Fibroblast of pulmonary artery (primary cell): ENCODE measurements at places on chromosomes 5 and 9.

GRCh38 chr5:766666-767431 lies 17.7 kb downstream of the ZDHHC11B start:
- no peak for DNase-seq

- peak; percentile 91 for DNase-seq
Measured at GRCh38 chr5:175729829-175730277, 72.0 kb downstream of the HRH2 start.

- DNase-seq: no peak
Measured at GRCh38 chr9:17436854-17437253, 142.0 kb upstream of the SH3GL2 start.

DNA sequence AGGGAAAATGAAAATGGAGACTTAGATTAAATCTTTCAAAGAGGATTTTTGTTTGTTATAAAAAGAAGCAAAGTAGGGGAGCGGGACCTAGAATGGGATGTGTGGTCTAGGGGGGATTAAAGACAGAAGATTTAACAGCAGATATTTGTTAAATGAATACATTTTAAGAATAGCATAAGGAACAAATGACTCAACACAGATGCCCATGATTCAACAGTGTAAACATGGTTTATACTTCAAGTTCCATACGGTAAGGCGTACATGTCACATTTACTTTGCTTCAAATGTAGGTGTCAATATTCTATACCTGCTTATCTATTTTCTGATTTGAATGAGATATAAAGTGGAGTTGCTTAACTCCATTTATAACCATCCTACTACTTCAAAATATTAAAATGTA lies 1.5 kb downstream of the TICAM2 start:
- DNase-seq: no peak

- no peak for DNase-seq
Measured at GRCh38 chr9:94926431-94926800, 199.9 kb downstream of the AOPEP start.

GRCh38 chr5:79617539-79617938 lies 5.3 kb downstream of the TENT2 start:
- DNase-seq: no peak

DNA sequence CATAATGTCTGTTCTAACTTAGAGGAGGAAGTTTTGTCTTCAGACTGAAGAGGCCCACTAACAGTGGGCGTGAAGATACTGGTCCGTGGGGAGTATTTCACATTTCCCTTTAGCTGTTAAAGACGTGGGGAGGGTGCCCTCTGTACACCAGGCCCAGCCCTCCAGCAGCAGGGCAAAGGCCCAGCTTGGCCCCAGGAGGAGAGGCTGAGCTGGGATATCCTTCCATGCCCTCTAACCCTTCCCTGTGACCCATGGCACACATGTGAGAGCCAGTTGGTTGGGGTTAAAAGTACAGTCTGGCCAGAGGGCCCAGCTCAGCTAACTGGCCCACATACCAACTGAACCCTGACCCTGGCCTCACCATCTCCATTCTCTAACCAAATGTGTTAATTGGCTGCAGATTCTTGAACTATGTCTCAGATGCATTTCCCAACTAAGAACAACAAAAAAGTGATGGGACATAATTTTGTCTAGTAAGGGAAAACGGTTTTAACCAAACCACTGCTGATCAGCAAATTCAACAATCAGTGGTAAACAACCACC lies 74.4 kb downstream of the LHFPL2 start:
- DNase-seq: no peak

GRCh38 chr5:77028631-77029375 lies 1.4 kb upstream of the AGGF1 start:
- DNase-seq: no peak

GRCh38 chr9:21836437-21837161 lies 34.2 kb downstream of the MTAP start:
- DNase-seq: peak; percentile 97

DNA sequence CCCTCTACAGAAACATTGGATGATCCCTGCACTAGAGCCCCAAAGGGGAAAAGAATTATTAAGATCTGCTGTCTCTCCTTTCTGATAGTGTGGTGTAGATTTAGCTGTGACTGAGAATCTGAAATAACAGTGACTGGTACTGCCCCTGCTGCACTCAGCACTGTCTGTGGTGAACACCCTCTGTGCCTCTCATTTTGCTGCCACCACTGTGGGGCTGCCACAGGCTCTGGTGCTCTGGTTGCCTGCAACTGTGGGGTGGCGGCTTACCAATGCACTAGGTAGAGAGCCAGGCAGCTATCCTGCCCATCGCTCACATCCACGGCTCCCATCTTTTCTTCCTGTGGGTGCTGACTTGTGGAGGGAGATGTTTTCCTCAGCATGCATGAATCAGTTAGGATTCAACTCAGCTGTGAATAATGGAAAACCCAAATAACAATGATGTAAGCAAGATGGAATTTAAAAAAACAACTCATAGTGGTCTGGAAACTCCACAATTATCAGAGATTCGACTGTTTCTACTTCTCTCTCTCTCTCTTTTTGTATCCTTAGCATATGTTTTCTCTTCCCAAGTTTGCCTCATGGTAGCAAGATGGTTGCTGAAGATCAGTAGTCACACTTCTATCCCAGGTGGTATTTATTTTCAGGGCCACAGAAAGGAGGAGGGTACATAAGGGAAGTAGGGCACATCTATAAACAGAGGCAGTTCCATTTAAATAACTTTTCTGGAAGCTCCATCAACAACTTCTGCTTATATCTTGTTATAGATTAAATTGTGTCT lies 99.8 kb upstream of the DAP start:
- DNase-seq: no peak

DNA sequence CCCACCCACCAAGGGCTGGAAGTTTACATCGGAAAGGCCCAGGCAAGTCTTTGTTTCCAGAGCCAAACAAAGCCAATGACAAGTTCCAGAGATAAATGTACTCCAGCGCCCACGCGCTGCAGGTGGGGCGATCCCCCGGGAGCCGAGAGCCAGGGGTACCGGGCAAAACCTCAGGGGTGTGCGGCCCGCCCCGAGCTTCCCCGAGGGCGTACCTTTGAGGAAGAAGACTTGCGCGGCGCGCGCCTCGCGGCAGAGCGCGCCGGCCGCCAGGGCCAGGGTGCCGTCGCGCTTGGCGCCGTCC lies 671 bp downstream of the DUSP1 start:
- DNase-seq: no peak

DNA sequence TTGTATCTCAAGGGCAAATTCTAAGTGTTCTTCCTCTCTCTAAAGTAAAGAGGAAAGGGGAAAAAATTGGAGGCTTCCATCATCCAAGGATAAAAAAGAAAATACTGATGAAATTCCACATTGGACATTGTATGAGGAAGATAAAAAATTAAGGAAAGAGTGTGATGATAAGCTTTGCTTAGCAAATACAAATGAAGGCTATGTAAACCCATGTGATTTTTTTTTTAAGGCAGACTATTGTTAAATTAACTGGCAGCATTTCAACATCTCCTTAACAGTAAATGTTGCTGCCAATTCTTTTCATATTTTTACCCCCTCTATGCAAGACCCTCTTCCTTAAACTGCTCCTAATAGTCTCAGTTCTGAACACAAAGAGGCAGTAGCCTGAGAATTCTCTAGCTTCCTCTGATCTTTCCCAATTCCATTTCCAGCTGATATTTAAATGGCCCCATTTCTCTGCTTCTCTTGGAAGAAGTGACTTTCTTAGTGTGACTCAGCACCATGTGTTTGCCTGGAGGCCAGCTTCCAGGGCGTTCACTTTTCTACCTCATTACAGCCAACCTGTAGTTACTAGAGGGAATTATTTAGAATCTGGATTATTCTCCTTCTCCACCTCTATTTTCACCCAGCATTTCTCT lies 159.7 kb downstream of the TLE1 start:
- peak; percentile 75 for DNase-seq

DNA sequence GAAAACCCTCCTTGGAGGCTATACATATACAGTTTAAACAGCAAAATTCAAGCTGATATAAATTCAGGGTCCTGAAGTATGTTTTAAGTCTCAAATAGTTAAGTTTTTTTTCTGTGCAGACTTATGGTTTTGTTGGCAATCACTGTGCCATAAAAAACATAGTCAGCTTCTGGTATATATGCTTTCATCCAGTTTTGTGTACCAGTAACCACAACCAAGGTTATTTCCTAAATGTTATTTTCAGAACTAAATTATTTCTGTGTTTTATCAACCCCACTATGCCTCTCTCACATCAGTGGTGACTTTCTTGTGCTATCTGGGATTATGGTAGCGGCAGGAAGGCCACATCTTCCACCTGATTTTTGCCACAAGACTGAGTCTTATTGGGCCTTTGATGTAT lies 107.7 kb upstream of the SMARCA2 start:
- no peak for DNase-seq

GRCh38 chr9:36948051-36948450 lies 86.0 kb downstream of the PAX5 start:
- DNase-seq: no peak

DNA sequence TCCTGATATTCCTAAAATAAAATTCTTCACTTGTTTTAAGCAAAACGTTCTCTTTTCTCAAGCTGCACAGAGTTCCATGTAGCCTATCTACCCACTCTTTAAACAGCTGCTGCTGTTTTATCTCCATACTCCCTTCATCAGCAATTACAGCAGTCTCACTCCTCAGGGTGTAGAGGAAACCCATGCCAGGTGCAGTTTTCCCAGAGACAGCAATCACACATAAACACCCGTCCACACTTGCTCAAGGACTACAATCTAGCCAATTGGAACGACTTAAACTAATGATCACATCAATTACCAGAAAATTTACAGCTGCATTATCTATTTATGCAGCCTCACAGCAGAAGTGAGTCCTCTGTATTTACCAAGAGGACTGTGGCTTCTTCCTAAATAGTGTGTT lies 141.7 kb downstream of the HTR1A start:
- no peak for DNase-seq

- peak; percentile 54 for DNase-seq
Measured at GRCh38 chr9:120946259-120946658, 19.7 kb upstream of the TRAF1 start.

GRCh38 chr9:86613943-86614342 lies 259.7 kb upstream of the TUT7 start:
- DNase-seq: no peak

- DNase-seq: no peak
Measured at GRCh38 chr5:56072863-56073766, 78.4 kb upstream of the IL6ST start.

- no peak for DNase-seq
Measured at GRCh38 chr5:96584712-96585111, 77.5 kb upstream of the CAST start.

GRCh38 chr5:32314658-32315057 lies 1.9 kb upstream of the MTMR12 start:
- no peak for DNase-seq

DNA sequence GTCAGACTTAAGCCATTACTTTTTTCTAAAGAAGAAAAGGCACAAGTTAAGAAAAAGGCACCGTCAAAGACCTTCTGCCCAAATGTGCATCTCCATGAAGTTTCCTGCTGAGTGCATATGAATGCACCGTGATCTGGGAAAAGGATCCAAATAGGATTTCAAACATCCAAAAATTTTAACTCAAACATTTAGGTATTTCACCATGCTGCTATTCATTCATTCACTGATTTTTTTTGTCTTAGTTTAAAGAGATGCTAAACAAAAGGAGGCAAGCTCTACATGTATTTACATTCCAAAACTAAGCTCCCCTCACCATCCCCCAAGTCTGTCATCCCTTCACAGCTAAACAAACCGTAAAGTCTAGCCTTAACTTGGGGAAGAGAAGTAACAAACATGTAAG lies 291.9 kb downstream of the ARL15 start:
- DNase-seq: no peak

DNA sequence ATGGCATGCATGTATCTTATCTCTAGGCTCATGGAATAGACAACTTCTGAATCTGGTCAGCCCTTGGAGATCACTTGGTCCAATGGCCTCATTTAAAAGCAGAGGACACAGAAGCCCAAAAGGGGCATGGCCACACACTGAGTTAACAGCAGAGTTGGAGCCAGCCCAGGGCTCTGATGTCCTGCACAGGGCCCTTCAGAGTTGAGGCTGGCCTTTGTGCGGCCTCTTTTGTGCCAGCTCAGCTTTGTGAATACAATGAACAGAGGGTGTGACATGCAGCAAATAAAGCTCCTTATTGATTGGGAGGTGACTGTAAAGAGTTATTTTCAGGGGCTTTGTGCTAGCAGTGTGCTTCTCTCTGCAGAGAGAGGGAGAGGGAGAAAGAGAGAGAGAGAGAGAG lies 150.1 kb upstream of the STK32A start:
- DNase-seq: no peak

GRCh38 chr5:131747180-131748105 lies 49.4 kb downstream of the FNIP1 start:
- DNase-seq: peak; percentile 27

DNA sequence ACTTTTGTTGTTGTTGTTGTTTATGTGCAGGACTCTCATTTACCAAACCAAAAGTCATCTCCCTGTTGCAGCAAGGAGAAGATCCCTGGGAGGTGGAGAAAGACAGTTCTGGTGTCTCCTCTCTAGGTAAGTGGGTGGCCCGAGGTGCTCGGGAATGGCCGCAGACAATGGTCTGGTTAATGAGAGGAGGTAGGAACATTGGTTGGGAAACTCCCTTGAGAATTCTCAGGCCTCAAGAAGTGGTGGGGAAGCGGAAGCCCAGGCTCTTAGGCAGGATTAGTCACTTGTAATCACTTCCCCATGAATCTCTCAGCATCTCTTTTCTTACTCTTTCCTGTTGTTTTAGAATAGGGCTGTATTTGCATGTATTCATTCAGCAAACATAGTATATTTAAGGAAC lies 7.2 kb downstream of the ZNF354B start:
- no peak for DNase-seq

GRCh38 chr5:165616490-165617405 lies 2111.3 kb downstream of the MAT2B start:
- no peak for DNase-seq

DNA sequence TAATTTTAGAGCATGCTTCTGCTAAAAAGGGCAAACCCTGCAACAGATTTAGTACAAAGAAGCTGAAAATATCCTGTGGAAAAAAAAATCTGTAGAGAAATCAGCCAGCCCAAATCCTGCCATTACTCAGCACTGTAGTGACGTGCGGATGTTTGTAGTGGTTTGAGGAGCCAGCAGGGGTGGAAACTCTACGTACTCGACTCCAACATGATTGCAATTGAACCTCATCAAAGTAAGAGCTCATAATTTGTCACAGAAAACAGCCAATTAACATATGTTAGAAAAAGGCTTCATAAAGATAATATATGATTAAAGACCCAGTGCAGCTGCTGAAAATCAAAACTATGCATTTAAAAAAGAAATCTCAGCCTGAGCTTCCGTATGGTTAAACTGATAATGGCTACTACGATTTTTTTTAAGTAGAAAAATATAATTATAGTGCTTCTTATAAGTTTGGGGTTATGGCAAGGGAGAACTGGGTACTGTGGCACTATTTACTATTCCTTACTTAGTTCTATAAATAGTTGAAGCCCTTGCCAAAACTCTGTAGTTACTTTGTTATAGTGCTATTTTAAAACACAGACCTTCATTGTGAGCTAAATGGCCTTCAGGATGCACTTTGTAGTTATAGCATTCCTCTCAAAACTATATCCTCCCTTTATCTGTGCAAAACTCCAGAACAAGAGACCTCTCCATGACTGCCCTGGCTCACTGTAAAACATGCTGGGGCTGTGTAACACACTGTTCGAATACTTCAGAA lies 49.4 kb downstream of the MEF2C start:
- peak; percentile 89 for DNase-seq
